ENCODE measurements at places on chromosomes 12 and 14.

GRCh38 chr14:105281371-105282097 is 19.3 kb downstream of the BRF1 start:
- DNase-seq = no peak

DNA sequence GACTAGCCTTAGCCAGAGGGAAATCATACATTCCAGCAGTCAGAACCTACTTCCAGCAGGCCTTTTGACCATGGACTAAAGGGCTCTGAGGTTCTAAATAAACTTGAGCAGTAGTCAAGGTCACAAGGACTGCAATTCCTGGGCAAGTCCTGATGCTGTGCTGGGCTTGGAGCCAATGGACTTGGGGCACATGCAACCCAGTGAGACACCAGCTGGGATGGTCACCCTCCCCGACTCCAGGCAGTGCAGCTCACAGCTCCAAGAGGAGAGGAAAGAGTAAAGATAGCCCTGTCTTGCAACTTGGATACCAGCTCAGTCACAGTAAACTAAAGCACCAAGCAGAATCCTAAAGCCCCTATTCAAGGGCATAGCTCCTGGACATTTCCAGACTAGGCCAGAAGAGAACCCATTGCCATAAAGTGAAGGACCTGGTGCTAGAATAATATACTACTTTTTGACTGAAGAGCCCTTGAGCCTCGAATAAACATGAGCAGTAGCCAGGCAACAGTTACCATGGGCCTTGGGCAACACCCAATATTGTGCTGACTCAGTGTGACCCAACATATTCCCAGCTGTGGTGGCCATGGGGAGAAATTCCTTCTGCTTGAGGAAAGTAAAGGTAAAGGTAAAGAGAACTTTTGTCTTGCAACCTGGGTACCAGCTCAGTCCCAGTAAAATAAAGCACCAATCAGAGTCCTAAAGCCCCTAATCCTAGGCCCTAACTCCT is 226.2 kb upstream of the CLEC14A start:
- DNase-seq = no peak

GRCh38 chr12:54285150-54286041 is 4.9 kb downstream of the HNRNPA1 start:
- DNase-seq = no peak

GRCh38 chr12:78802593-78802992 is 62.0 kb upstream of the SYT1 start:
- DNase-seq = peak; percentile 8

DNA sequence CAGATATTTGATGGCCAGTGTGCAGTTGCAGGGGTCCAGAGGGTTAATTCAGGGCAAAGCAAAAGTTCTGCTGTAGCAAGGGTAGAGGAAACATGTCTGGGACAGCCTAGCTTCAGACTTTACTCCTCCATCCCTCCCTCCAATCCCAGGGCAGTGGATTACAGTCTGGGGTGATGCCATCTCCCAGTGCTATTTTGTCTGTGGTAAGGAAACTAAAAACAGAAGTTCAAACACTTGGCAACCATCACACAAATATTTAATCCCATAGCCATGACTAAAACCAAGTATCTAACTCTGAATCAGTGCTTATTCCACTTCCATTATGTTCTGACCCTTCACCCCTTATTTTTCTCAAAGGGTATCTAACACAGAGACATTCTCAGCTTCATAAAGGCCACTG is 61.8 kb downstream of the PIK3C2G start:
- peak; percentile 14 for DNase-seq

DNA sequence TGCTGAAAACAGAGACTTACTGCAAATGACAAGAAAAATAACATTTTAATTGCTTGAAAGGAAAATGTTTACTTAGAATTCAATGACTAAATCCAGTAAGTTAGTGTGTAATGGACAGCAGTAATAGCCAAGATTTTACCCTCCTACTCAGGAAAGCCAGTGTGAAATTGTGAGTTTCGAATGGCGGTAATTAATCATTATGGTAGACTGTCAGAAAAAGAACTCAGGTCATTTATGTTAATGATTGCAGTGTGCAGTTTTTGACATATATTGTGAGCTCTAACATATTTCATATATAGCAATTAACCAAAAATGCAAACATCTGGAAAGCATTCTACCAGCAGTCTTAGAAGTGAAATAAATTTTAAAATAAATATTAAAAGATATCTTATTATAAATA is 60.3 kb downstream of the PDZRN4 start:
- DNase-seq = no peak

- no peak for DNase-seq
These were observed 332.0 kb downstream of the CACNA1C start for GRCh38 chr12:2384533-2385351.

DNA sequence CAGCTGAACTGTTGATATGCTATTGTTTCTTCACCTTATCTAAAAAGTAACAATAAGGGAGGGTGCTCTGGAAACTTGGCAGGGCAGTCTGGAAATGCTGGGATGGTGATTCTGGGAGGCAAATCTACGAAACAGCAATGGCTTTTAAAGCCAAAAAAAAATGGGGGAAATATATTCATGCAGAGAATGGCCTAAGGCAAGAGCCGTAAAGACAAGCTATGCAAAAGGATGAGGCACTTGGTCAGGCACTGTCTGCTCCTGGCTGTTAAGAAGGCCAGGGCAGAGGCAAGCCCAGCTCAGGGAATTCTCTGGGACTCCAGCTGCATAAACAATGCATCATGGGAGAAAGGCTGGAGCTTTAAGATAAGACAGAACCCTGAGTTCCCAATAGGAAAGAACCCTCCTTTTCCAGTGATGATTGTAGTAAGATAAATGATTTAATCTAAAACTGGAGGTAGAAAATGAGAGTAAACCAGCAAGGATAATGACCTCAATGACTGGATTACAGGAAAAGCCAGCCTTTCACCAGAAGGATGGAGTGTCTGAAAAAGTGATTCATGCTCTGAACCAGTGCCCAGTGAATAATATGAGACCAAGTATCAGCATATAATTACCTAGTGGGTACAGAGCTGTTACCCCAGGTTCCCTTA is 46.0 kb downstream of the ITPR2 start:
- peak; percentile 70 for DNase-seq
